Foreskin fibroblast (primary cell): ENCODE measurements at places on chromosomes 7 and 10.
A peak's percentile ranks its signal among the peaks of the same experiment; 100 is the strongest.

DNA sequence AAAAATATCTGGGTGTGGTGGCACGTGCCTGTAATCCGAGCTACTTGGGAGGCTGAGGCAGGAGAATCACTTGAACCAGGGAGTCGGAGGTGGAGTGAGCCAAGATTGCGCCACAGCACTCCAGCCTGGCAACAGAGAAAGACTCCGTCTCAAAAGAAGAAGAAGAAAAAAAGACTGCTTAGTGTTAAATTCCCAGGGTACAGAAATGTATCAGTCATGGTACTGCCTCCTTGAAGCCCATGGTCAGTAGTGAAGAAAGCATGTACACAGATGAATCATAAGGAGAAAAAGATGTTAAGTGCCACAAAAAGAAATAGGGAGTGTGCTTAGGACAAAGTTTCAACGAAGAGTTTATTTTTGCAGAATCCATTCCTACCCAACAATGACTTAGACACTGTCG, 62.5 kb upstream of the KMT2E start:
- peak; percentile 49 for DNase-seq

DNA sequence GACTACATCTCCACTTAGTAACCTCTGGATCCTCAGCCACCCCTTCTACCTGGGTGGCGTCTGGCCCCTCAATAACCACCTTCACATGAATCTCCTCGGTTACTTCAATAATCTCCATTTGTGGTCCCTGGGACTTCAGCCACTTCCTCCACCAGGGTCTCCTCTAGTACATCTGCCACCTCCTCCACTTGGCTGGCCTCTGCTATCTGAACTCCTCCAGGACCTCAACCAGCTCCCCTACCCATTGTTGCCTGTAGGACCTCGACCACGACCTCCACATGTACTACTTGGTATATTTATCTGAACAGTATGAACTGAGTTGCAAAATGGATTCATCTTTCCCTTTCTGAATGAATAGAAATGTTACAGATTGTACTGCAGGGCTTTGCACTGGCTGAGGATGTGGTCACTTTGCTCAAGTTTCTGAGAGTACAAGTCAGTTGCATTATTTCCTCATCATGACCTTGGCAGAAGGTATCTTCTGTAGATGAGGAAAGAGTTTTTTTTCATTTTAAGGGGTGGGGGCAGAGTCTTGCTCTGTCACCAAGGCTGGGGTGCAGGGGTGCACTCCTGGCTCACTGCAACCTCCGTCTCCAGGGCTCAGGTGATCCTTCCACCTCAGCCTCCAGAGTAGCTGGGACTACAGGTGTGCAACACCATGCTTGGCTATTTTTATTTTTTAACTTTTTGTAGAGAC, 36.0 kb downstream of the MAT1A start:
- DNase-seq: no peak

DNA sequence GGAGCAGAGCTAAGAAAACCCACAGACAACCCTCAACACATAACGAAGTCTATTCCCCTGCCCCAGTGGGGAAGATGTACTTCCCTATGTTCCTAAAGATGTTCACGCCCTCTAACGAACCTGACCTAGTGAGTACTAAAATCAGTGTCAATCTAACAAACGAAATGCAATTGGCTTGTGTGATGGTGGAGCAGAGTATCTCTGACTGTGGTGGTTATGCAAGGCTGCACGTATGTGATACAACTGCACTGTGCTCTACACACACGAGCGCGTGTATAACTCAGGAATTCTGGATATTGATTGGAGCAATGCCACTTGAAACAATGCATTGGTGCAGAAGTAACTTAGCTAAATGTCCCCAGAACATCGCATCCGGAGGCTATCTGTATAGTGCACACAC, 1.3 kb downstream of the ANKRD16 start:
- no peak for DNase-seq

- no peak for DNase-seq
Observed at GRCh38 chr10:50540069-50540825, 83.5 kb downstream of the SGMS1 start.

- DNase-seq: peak; percentile 76
Observed at GRCh38 chr7:44561962-44562621, 11.6 kb downstream of the DDX56 start.
